ENCODE measurements at places on chromosomes 12 and 14. TPM values are rescaled to one million over a fixed set of nuclear protein-coding genes. Genes with fewer than 3 reads are reported as not detected.

DTX3 gene
- total RNA-seq: 13.6 TPM

DNA sequence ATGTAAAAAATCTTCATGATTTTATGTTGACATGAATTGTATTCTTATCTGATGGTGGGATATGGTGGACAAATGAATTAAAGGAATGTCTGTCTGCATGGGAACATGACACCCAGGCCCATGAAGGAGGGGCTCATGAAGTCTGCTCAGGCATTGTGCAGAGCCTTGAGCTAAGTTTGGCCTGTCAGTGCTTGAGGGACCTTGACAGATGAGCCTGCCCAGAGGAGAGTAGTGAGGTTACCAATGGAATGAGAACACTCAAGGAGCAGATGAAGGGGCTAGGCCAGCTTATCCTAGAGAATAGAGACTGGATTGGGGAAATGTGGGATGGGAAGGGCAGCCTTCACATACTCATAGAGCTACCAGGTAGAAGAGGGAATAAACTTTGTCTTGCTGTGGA lies 68.8 kb downstream of the TMX1 start:
- no peak for DNase-seq

DNA sequence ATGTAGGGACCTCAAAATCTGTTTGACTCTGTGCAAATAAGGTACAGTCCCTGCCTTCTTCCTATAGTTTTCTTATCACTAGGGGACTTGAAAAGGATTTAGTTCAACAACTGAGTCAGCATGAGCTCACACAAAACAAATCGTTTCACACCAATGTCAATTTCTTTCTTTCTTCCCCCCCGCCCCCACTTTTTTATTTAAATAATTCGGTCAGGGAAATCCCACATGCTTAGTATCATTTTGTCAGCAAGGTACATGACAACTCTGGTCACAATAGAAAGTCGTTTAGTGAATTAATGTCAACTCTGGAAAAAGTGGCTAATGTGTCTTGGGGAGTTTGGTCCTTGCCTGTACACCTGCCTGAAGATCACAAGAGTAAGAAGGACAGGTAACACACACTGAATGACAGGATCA lies 232.2 kb upstream of the PLEKHG7 start:
- no peak for DNase-seq

DNA sequence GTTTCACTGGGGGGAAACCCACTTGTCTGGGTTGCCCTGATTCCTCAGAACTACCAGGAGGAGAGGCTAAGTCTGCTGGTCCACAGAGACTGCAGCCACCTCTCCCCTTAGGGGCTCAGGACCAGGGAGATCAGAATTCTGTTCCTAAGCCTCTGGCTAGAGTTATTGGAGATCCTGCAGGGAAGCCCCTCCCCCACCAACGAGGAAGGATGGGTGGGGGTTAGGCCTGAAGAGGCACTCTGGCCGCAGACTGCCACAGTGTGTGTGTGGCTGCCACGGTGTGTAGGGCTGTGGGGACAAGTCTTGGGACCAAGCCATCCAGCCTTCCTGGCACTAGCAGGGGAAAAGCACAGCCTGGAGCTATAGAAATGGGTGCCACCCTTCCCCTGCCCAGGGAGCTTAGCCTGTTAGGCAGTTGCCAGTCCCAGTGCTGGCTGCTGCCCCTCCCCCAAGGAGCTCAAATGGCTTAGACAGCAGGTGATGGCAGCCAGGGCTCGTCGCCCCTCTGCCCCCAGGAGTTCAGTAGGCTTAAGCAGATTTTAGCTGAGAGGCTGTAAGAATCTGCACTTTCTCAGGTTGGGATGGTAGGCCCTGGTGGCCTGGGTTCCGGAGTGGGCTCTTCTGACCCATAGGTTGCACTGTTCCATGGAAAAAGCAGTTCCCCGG lies 107.7 kb downstream of the ERGIC2 start:
- no peak for DNase-seq

PTPN21 gene
- 2.4 TPM for total RNA-seq

GRCh38 chr14:48563489-48563888 lies 888.1 kb upstream of the MDGA2 start:
- DNase-seq: no peak

GRCh38 chr14:78401866-78402265 lies 231.7 kb downstream of the NRXN3 start:
- no peak for DNase-seq

DNA sequence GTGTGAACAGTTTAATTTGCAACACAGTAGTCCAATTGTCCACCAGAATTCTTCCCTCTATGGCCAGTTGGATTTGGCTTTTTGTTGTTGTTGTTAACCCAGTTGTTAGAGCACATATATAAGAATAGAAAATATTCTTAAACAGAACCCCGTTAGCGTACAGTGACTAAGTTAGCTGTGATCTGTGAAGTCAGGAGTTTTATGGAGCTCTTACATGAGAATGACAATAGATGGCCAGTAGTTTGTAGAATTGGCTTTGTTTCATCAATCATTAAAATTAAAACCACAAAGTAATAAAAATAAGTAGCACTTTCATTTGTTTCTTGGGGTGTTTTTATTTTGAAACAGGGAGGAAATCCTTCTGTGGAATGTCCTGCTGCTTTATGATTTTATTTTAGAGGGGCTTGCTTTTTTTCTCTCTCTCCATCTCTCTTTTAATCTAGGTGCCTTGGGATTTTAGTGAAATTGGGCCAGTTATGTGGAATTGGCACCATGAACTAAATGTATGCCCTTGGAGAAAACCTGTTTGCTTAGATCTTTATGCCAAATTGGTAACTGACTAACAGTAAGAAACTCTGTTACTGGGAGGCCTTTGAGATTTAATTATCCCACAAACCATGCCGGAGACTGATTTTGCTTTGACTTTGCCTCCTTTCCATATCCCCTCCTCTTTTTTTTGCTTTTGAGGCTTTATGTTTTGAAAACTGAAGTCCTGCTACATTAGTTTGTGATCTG lies 22.9 kb downstream of the FBXW8 start:
- no peak for DNase-seq

- no peak for DNase-seq
These were observed 73.8 kb upstream of the SRSF5 start for GRCh38 chr14:69693145-69693544.

DNA sequence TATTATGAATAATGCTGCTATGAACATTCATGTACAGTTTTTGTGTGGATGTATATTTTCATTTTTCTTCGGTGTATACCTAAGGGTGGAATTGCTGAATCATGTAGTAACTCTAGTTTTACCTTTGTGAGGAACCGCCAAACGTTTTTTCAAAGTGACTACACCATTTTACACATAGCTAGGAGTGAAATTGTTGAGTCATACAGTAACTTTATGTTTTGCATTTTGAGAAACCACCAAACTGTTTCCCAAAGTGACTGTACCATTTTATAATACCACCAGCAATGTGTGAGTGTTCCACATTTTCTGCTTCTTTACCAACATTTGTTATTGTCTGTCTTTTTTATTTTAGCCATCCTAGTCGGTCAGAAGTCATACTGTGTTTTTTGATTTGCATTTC lies 3.1 kb upstream of the TPH2 start:
- DNase-seq: no peak

DNA sequence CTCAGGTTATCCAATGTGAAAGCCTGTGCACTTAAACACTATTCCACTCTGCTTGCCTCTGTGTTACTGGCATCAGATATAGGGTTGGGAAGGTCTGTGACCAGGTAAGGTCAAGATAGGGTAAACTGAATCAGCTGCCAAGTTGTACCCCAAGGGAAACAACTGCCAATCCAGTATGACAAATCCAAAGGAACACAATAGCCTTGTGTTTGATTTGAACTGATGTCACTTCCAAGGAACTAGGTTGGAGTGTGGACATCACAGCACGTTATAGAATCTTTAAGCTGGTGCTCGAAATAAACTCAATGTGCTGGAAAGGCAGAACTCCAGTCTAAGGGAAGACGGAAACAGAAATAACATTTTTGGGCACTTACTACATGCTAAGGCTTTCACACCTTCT lies 223.4 kb upstream of the BTG1 start:
- peak; percentile 26 for DNase-seq

PLXNC1 gene
- 48.8 TPM for total RNA-seq

RAB35 gene
- 29.1 TPM for total RNA-seq

Data from SK-MEL-5 (cell line).